ENCODE measurements at places on chromosomes 16 and 17.

GRCh38 chr17:76124582-76125390, 16.3 kb downstream of the FOXJ1 start:
- no peak for DNase-seq

DNA sequence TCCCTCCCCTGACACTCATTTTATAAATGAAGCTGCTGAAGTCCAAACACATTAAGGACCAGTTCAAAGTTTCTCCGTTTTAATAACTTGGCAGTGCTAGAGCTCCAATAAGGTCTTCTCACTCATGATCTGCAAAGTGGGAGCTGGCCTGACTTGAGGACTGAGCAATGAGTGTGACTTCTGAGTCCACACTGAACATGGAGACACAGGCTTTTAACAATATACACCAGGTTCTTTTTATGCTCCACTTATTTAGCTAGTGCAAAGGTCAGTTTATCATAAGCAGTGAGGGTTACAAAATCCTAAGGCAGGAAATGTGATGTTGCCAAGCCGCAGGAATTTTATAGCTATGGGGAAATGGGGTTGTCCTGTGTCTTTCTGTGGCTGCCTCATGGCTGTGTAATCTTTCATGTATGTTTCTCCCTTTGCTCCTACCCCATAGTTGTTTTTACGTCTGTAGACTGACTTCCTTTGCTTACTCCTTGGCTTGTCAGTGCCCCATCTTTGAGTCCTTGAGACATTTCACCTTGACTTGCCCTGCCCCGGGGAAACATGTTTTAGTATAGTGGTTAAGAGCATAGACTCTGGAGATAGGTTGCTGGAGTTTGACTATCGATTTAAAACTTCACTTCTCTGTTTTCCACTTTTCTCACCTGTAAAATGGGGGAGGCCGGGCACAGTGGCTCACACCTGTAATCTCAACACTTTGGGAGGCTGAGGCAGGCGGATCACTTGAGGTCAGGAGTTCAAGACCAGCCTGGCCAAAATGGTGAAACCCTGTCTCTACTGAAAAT, 12.2 kb upstream of the MMD start:
- DNase-seq = no peak

- DNase-seq = no peak
Observed at GRCh38 chr17:37702598-37702997, 42.3 kb downstream of the HNF1B start.

- DNase-seq = no peak
Observed at GRCh38 chr17:4734857-4735475, 3.7 kb downstream of the MED11 start.

DNA sequence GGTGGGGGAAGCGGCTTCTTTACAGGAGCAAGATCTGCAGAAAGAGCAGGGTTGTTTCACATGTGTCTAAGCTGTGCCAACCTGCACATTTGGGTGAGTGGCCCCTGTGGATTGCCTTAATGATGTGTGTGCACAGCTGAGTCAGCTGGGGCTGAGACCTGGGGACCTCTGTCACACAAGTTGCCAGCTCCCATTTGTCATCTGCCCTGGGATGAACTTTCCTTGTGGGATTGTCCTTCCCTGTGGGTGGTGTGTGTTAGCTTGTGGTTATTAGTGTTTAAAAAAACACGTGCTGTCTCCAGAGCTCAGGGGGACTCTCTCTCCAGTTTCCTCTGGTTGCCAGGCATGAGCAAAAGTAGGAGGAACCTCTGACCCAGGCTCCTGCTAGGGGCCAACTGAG, 400.5 kb upstream of the CCL2 start:
- no peak for DNase-seq
